ENCODE measurements at places on chromosomes 1 and 21. TPM values are rescaled to one million over a fixed set of nuclear protein-coding genes. Genes with fewer than 3 reads are reported as not detected.

CD247 gene
- 3.7 TPM for total RNA-seq

DNA sequence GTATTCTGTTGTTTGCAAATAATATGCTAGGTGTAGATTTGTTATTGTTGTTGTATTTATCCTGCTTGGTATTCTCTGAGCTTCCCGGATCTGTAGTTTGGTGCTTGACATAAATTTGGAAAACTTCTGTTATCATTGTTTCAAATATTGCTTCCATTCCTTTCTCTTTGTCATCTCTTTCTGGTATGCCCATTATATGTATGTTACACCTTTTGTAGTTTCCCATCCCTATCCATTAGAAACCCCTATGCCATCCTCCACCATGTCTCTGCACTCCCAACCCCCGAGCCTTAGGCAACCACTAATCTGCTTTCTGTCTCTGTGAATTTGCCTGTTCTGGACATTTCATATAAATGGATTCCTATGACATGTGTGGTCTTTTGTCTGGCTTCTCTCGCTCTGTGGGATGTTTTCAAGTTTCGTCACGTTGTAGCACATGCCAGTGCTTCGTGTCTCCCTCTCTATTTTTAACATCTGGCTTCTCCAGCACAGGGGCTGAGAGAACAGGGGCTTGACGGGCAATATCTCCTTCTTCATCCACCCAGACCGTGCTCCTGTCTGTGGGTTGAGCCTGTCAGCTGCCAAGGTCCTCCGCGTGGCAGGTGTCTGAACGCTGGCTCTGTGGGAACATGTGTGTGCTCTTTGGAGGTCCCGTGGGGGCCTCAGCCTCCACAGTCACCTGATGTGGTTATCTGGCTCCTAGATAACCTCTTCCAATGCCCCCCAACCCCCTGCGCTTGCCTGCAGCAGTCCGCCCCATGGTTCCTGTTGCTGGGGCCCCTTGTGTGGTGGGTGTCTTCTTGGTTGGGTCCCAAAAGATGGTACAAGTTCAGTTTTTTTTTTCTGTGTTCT, 32.8 kb upstream of the MAN1C1 start:
- no peak for DNase-seq
- H3K27ac ChIP-seq: no peak overlapping the region
- H3K36me3 ChIP-seq: no peaks in the 10 kb centered on the region
- no peaks in the 10 kb centered on the region for H3K27me3 ChIP-seq
- peaks cover 22% of the 10 kb centered on the region for H3K4me1 ChIP-seq

- H3K27me3 ChIP-seq: no peaks in the 10 kb centered on the region
Measured at GRCh38 chr1:66270119-66270812, 263.7 kb upstream of the SGIP1 start.

- peaks cover 13% of the 10 kb centered on the region for H3K36me3 ChIP-seq
- DNase-seq: no peak
- H3K4me3 ChIP-seq: no peak overlapping the region
- H3K4me1 ChIP-seq: peaks cover 33% of the 10 kb centered on the region
- peak overlapping the region; percentile 7 for H3K27ac ChIP-seq
- no peaks in the 10 kb centered on the region for H3K27me3 ChIP-seq
Measured at GRCh38 chr1:48767975-48768510, 8.6 kb downstream of the BEND5 start.

SMYD3 gene
- total RNA-seq: 0.32 TPM

DNA sequence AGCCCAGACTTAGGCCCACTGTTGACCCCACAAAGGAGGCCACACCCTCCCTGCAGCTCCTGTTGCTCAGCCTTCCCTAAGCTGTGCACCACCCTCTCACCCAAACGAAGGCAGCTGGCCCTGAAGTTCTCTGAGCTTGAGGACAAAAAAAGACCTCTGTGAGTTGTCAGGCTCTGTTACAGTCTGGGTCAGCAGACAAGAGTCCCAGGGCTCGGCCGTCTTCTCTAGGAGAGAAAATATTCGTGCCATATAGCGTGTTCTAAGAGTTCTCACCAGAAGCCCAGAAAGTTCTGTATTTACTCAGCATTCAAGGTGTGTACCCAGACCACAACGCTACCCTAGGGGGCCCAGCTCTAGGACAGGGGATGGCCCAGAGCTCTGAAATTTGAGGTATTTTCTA, 25.5 kb upstream of the LYST start:
- no peaks in the 10 kb centered on the region for H3K27me3 ChIP-seq
- H3K27ac ChIP-seq: no peak overlapping the region
- DNase-seq: no peak
- H3K36me3 ChIP-seq: no peaks in the 10 kb centered on the region
- H3K4me3 ChIP-seq: no peak overlapping the region

RIMS3 gene
- 43.9 TPM for total RNA-seq

GRCh38 chr1:20367626-20368025, 77.0 kb downstream of the VWA5B1 start:
- H3K27me3 ChIP-seq: no peaks in the 10 kb centered on the region
- no peaks in the 10 kb centered on the region for H3K36me3 ChIP-seq
- H3K27ac ChIP-seq: no peak overlapping the region
- no peak for DNase-seq
- no peaks in the 10 kb centered on the region for H3K4me1 ChIP-seq
- no peak overlapping the region for H3K4me3 ChIP-seq

GRCh38 chr1:154219541-154219940, 1.2 kb upstream of the UBAP2L start:
- H3K27ac ChIP-seq: peak overlapping the region; percentile 96
- DNase-seq: no peak
- peaks cover 20% of the 10 kb centered on the region for H3K4me1 ChIP-seq
- H3K27me3 ChIP-seq: no peaks in the 10 kb centered on the region
- peaks cover 18% of the 10 kb centered on the region for H3K36me3 ChIP-seq

DNA sequence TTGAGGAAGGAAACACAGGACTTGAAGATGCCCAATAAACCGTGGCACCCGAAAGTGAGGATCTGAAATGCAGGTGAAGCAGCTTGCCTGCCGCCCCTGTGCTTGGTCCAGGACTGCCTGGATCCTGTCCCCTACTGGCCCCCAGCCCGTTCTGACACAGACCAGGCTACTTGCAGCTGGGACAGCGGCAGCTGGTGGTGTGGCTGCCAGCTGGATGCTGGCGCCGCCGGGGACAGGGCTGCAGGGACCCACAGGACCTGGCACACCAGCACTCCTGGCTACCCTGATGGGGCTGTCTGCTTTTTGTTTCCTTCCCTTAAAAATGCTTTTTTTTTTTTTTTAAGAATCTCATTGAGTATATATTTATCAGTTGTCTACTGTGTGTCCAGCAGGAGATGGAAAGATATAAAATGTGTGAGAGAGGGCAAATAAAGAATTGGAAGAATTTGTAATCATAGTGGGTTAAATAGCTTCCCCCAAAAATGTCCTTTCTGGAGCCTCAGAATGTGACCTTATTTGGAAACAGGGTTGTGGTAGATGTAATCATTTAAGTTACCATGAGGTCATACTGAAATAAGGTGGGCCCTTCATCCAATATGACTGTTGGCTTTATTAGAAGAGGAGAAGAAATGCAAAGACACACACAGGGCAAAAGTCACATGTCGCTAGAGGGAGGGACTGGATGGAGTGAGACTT, 165.6 kb downstream of the DSCAM start:
- H3K4me3 ChIP-seq: no peak overlapping the region
- no peaks in the 10 kb centered on the region for H3K36me3 ChIP-seq
- H3K27ac ChIP-seq: no peak overlapping the region

CDC7 gene
- 2.7 TPM for total RNA-seq
